Activated T-helper 1 cell treated with anti-CD3 and anti-CD28 coated beads, Interleukin-2, amount 50 U/mL, for 16 hours (primary cell): ENCODE measurements at places on chromosomes 13 and 19.

DNA sequence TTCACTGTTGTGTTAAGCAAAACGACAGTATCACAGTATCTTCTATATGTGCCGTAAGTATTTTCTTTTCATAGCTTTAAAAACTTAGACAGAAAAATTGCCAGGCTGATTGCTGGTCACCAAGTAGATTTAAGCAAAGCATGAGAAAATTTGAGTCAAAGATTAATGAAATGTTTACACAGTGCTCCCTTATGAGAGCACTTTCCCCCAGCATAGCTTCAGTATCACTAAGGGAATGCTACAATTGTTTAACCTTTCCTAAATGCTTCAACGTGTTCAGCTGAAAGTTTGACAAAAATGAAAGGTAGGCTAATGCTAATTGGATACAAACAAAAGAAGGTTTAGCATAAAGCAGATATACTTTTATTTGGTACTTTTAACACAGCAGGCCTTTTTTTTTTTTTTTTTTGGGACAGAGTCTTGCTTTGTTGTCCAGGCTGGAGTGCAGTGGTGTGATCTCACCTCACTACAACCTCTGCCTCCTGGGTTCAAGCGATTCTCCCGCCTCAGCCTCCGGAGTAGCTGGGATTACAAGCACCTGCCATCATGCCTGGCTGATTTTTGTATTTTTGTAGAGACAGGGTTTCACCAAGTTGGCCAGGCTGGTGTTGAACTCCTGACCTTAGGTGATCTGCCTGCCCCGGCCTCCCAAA lies 23.4 kb downstream of the PCCA start:
- no peak for DNase-seq

- DNase-seq, result no peak
Observed at GRCh38 chr19:55068950-55069864, 6.3 kb upstream of the RDH13 start.

GRCh38 chr13:76397413-76397812 lies 488.8 kb downstream of the KCTD12 start:
- DNase-seq, result no peak

GRCh38 chr13:107447591-107447990 lies 767.7 kb downstream of the LIG4 start:
- no peak for DNase-seq

- no peak for DNase-seq
Observed at GRCh38 chr19:36103842-36104552, 6.9 kb upstream of the OVOL3 start.

DNA sequence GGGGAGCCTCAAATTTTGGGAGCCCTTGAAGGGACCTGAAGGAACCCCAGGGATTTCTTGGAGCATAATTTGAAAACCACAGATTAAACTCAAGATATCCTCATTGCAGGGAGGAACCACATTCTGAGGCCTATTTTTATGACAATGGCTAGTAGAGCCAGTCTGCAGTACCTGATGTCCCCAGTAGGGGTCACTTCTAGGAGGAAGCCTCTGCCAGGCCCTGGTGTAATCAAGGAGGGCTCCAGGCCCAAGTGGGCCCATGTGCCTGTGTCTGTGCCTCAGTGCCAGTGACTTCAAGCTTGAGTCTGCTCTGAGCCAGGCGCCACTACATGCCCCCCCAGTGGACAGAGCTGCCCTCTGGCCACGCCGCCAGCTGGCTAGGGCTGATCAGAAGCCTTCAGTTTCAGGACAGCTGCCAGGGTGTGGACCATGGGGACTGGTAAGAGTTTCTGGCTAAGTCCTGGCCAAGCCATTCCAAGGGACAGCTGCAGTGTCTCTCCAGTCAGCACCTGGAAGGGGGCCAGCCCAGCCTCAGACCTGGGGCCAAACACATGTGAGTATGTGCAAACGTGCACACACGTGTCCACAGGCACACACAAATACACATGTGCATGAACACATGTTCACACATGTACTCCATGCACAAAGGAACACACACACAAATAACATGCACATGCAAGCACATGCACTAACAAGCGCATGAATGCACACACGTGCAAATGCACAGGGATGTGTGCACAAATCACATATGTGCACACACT lies 20.5 kb upstream of the SLC7A10 start:
- no peak for DNase-seq

DNA sequence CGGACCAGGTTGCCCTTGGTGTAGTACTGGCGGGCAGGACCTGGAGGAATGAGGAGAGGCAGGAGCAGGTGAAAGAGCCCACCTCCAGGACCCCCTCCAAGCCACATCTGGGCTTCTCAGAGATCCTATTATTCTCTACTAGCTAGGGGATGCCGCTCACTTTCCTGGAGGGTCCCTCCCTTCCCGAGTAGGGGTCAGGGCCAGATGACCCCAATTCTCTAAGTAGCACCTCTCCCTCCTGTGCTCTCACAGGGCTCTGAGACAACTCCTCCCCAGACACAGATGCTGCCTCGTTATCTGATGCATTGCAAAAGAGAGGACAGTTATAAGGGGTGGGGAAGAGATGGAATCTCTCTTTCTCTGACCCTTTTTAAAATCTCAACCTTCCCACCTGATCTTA lies 22.9 kb downstream of the GP6 start:
- DNase-seq, result no peak

GRCh38 chr19:1103132-1103707 lies 574 bp upstream of the GPX4 start:
- DNase-seq, result no peak

- DNase-seq, result no peak
Observed at GRCh38 chr13:113653264-113654174, 4.5 kb downstream of the ATP4B start.

DNA sequence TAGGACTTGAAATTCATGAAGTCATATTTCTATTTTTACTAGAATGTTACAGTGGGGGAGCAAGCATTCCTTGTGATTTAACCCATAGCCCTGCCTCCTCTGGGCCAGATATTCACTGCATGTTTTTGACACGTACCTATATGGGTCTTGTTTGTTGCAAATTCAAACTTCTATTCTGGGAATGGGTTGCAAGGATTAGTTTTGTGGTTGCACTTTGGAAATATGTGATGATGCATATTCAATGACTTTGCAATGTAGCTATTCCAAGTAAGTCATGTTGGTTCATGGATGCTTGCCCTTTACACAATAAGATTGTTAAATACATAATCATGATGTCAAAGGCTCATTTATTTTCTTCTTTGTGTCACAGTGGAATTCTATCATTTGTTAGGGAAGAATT lies 440.8 kb downstream of the TDRD3 start:
- DNase-seq, result no peak

GRCh38 chr13:73492811-73493210 lies 434.0 kb downstream of the KLF5 start:
- no peak for DNase-seq

- no peak for DNase-seq
Observed at GRCh38 chr19:48619692-48620585, 633 bp downstream of the SPHK2 start.

DNA sequence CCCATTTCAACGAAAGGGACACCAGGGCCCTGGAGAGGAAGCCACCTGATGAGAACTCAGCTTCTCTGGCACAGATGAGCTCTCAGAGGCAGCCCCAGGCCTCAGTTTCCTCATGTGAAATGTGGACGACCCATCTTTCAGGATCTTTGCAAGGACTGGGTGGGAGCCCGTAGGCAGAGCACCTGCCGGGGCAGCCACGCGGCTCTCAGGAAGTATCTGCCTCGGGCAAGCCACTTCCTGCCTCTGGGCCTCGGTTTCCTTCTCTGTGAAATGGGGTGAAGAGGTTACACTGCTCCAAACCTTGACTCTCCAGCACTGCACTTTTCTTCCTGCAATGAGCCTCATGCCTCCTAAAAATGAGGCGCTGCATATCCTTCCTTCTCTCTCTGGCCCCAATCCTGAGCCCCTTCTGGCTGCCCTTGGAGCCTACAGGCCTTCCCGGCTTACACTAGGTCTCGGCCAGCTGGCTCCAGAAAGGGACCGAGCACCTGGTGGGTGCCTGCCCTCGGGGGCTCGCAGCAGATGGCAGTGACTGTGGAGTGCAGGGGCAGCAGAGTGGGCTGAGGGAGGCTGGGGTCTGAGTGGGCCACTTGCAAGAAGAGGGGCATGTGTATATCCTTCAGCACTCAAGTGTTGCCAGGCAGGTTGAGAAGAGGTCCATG lies 3.5 kb downstream of the SSBP4 start:
- DNase-seq, result no peak

DNA sequence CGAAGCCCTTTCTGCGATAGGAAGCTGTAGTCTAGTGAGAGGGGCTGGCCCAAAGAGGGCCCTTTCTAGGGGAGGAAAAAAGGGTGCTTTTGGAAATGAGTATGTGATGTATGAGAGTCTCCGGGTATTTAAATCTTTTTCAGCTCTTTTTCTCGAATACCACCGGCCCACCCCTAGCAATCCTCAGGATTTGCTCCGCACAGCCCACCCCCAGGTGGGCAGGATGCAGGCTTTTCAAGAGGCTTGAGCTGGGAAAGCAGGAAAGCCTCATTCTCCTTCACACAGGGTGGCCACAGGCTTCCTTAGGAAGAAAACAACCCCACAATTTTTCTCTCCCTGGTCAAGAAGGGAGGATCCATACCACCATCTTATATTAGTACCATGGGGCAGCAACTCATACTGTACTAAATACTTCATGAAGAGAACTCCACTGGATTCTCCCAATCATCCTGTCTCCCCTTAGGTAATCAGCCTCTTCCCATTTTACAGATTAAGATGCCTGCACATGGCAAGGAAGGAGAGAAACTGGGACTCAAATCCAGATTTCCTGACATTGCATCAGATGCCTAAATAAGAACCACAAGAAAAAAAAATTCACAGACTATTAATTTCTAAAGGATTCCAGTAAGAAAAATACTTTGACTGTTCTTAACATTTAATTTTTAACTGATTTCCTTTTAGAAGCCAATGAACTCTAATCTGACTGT lies 84.4 kb downstream of the STK24 start:
- no peak for DNase-seq

DNA sequence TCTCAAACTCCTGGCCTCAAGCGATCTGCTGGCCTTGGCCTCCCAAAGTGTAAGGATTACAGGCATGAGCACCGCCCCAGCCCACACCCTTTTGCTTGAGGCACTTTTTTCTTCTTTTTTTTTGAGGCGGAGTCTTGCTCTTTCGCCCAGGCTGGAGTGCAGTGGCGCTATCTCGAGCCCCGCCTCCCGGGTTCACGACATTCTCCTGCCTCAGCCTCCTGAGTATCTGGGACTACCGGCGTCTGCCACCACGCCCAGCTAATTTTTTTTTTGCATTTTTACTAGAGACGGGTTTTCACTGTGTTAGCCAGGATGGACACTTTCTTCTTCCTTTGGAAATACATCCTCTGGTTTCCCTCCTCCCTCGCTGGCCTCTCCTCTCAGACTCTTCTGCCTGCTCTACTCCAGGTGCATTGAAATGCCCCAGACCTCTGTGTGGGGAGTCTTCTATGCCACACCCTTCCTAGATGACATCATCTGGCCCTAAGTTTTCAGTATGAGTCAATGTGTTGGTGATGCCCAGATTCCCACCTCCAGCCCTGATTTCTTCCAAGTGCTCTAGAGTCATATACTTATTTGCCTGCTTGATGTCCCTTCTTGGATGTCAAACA lies 20.7 kb upstream of the TPT1 start:
- no peak for DNase-seq

DNA sequence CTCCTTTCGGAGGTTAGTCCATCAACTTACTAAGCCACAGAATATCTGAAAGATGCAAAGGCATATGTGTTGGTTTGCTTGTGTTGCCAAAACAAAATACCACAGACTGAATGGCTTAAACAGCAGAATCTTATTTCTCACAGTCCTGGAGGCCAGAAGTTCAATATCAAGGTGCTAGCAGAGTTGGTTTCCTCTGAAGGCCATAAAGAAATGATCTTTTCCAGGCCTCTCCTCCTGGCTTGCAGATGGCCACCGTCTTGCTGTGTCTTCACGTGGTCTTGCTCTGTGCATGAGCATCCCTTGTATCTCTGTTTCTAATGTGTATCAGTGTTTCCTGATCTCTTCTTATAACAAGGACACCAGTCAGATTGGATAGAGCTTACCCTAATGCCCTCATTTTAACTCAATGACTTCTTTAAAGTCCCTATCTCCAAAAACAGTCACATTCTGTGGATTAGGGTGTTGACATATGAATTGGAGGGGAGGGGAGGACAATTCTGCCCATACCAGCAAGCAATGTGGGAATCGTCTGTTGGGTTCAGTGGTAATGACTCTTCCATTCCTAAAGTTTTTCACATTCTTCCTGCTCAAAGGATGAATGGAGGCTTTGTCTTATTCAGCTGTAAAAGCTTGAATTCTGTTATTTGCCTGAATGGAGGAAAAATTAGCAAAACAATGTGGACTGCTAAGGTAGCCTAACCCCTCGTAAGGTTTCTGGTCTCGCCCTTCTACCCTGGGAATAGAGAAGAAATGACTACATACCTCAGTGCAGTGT lies 715.7 kb downstream of the DIAPH3 start:
- no peak for DNase-seq

GRCh38 chr19:23539499-23539898 lies 144.2 kb upstream of the ZNF91 start:
- no peak for DNase-seq

GRCh38 chr13:67143544-67144115 lies 86.5 kb downstream of the PCDH9 start:
- DNase-seq, result no peak

GRCh38 chr13:96900986-96901385 lies 93.3 kb downstream of the OXGR1 start:
- no peak for DNase-seq

DNA sequence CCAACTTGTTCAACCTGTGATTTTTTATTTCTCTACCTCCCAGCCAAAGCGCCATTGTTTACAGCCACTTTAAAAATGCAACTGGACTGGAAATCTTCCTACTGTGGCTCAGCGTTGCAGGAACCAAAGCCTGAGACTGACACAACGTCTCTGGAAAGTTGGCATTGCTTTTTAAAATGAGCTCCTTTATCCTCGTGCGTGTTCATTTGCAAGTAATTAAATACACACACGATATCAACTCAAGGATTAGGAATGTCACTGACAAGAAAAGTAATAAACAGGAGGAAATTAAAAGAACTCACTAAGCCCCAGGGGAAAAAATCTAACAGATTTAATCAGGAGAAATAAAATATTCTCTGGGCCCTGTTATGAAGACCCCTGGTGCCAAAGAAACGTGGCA lies 184.6 kb upstream of the IRS2 start:
- no peak for DNase-seq
